ENCODE measurements at places on chromosomes 5 and 9. TPM values are rescaled to one million over a fixed set of nuclear protein-coding genes. Genes with fewer than 3 reads are reported as not detected.

DNA sequence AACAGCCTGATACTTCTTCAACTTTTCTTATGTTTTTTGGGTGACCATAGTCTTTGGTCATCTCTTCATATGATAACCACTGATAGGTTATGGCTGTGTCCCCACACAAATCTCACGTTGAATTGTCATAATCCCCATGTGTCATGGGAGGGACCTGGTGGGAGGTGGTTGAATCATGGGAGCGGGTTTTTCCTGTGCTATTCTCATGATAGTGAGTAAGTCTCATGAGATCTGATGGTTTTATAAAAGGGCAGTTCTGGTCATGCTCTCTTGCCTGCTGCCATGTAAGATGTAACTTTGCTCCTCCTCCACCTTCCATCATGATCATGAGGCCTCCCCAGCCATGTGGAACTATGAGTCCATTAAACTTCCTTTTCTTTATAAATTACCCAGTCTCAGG is 8.7 kb downstream of the RHOBTB3 start:
- no peak overlapping the region for H3K4me3 ChIP-seq
- peaks cover 34% of the 10 kb centered on the region for H3K4me1 ChIP-seq
- H3K36me3 ChIP-seq: no peaks in the 10 kb centered on the region
- DNase-seq: no peak
- H3K27me3 ChIP-seq: no peaks in the 10 kb centered on the region

GRCh38 chr9:37192803-37193202 is 72.4 kb downstream of the ZCCHC7 start:
- no peaks in the 10 kb centered on the region for H3K36me3 ChIP-seq
- H3K27ac ChIP-seq: no peak overlapping the region
- no peaks in the 10 kb centered on the region for H3K27me3 ChIP-seq

- no peaks in the 10 kb centered on the region for H3K36me3 ChIP-seq
- no peak overlapping the region for H3K27ac ChIP-seq
Observed at GRCh38 chr9:119020284-119020683, 349.0 kb downstream of the BRINP1 start.

The APBA1 gene
- total RNA-seq: 9.4 TPM

GRCh38 chr5:139167063-139167462 is 31.1 kb downstream of the SIL1 start:
- no peak overlapping the region for H3K27ac ChIP-seq
- no peaks in the 10 kb centered on the region for H3K27me3 ChIP-seq
- H3K4me3 ChIP-seq: no peak overlapping the region
- peaks cover 5% of the 10 kb centered on the region for H3K4me1 ChIP-seq

The SLC46A2 gene
- total RNA-seq: 2.4 TPM

GRCh38 chr9:17068671-17069070 is 66.2 kb upstream of the CNTLN start:
- no peaks in the 10 kb centered on the region for H3K4me1 ChIP-seq
- H3K36me3 ChIP-seq: no peaks in the 10 kb centered on the region

The EDIL3 gene
- total RNA-seq: 3.4 TPM

The CCL21 gene
- total RNA-seq: 1.7 TPM

GRCh38 chr9:108473209-108474112 is 382.3 kb downstream of the ACTL7B start:
- no peak overlapping the region for H3K27ac ChIP-seq
- peaks cover 22% of the 10 kb centered on the region for H3K4me1 ChIP-seq
- no peaks in the 10 kb centered on the region for H3K36me3 ChIP-seq
- peak; percentile 32 for DNase-seq

The PARP8 gene
- 14.4 TPM for total RNA-seq

DNA sequence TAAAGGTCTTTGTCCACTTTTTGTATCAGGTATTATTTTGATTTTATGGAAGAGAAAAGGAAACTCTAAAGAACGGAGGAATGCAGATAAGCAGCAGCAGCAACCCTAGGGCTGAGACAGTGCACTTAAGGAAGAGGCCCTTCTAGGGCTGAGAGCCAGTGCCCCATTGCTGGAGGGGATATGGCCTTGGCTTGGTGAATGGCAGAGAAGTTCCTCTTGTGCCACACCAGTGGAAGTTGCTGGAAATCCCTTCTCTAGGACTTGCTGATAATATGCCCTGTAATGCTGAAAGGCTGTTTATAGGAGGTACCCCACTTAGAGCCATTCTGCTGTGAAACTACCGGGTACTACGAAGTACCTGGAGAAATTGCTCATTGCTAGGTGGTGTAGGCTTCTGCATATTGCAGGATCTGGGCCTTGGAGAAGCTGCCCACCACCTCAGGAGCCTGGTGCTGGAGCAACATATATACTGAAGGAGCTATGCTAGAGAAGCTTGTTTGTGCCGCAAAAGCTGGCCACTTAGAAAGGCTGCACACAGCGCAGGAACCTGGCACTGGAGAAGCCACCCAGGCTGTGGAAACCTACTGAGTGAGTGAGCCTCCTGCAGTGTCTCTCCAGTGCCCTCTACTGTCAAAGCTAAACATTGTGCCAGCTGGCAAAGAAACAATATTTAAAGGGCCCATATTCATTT is 9.6 kb upstream of the UBTD2 start:
- no peaks in the 10 kb centered on the region for H3K36me3 ChIP-seq
- no peak overlapping the region for H3K27ac ChIP-seq
- no peaks in the 10 kb centered on the region for H3K27me3 ChIP-seq

The MARVELD2 gene
- 6.9 TPM for total RNA-seq

DNA sequence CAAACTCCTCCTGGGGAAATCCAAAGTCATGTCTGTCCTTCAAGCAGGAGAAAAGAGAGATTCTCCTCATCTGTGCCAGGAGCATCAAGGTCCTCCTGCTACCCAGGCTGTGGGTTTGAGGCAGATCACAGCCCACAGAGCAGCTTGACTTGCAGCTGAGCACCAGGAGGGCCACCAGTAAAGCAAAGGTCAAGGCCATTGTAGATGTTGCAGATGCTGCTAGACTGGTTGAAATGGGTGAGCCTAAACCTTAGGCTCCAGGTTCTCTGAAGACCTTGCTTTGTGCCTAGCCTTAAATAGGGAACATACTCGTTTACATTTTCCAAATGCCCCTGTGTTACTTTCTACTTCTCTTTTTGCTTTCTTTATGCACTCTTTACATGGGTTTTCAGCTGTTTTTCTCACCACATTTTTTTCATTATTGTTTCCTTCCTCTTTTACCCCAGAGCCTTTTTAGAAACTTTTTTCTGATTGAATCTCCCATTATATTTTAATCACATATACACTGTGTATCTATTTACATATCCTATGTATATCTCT is at the start of gene IFNA2:
IFNA2 (minus strand) TSS at position 268 of the 540 bp plus-strand sequence; CDS start at position 199, 69 bp downstream.
- H3K4me1 ChIP-seq: no peaks in the 10 kb centered on the region
- no peak within 1 kb of the TSS for H3K27ac ChIP-seq
- DNase-seq: no peak
- no peaks in the 10 kb centered on the region for H3K36me3 ChIP-seq

DNA sequence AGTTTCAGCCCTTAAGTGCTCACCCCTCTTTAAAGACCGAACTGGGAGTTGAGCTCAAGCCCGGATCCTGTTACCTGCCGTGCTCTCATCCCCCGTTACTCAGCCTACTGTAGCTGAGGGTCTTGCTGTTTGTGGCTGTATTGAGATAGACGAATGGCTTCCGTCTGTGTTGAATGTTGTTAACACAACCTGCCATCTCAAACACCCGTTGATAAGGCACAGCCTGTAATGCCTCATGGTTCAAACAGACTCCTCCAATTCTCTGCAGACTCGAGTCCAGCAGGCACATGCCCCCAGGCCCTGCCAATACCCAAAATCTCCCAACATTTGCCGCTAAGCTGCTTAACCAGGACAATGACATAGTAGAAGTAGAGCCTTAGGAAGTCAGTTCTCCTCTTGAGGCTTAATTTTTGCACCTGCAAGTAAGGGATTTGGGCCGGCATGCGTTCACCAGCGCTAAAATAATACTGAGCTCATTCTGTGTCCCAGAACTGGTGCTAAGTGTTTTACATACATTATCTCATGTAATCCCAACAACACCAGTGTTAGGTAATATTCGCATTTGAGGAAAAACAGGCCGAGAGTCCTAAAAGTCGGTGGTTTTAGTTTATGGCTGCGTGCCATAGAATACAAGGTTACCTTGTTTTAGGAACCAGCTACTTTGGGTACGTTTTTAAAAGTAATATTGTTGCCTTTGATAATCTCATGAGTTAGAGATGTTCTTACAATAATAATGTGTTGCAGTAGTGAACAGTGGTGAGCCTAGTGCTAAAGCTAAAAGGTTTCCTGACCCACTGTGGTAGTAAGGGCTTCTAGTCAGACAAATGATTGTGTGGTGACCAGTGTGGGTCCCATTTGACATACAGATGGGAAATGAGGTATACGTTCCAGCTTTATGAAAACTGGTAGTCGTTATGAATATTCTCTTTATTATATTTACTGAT is 1.5 kb upstream of the RFX3 start:
- peaks cover 14% of the 10 kb centered on the region for H3K4me1 ChIP-seq
- no peaks in the 10 kb centered on the region for H3K36me3 ChIP-seq
- peak overlapping the region; percentile 66 for H3K4me3 ChIP-seq
- H3K27ac ChIP-seq: peak overlapping the region; percentile 99

GRCh38 chr5:134098690-134099089 is 15.8 kb upstream of the TCF7 start:
- no peaks in the 10 kb centered on the region for H3K27me3 ChIP-seq
- no peaks in the 10 kb centered on the region for H3K4me1 ChIP-seq
- no peaks in the 10 kb centered on the region for H3K36me3 ChIP-seq
- no peak for DNase-seq
- no peak overlapping the region for H3K27ac ChIP-seq

The FBP1 gene
- total RNA-seq: 4.1 TPM
